ENCODE measurements at places on chromosomes 2 and 18. TPM values are rescaled to one million over a fixed set of nuclear protein-coding genes. Genes with fewer than 3 reads are reported as not detected.

STK16 gene
- total RNA-seq: 21.8 TPM

TEX44 gene
- not detected for total RNA-seq

EFHD1 gene
- 0.70 TPM for total RNA-seq

IL1RL2 gene
- not detected for total RNA-seq

ACTG2 gene
- not detected for total RNA-seq

FAM237A gene
- not detected for total RNA-seq

UGT1A3 gene
- not detected for total RNA-seq

LIMS3 gene
- total RNA-seq: 0.41 TPM

FAM110C gene
- total RNA-seq: 2.4 TPM

DYNAP gene
- total RNA-seq: not detected

SERPINB11 gene
- not detected for total RNA-seq

RBKS gene
- 2.0 TPM for total RNA-seq

STPG4 gene
- 0.24 TPM for total RNA-seq

ANKRD62 gene
- not detected for total RNA-seq

MARCO gene
- total RNA-seq: not detected

LYPD1 gene
- not detected for total RNA-seq

SCN2A gene
- not detected for total RNA-seq

CDKL4 gene
- total RNA-seq: 0.41 TPM

CHRND gene
- total RNA-seq: not detected

ANKRD30BL gene
- not detected for total RNA-seq

SLC5A7 gene
- total RNA-seq: not detected

MORN2 gene
- total RNA-seq: 2.0 TPM

TBR1 gene
- total RNA-seq: 0.02 TPM

RAB11FIP5 gene
- 13.2 TPM for total RNA-seq

Measured in naive thymus-derived CD4-positive, alpha-beta T cell (primary cell).